ENCODE measurements at places on chromosomes 5 and 9. TPM values are rescaled to one million over a fixed set of nuclear protein-coding genes. Genes with fewer than 3 reads are reported as not detected.

C5orf58 gene
- total RNA-seq: not detected

GRCh38 chr9:113998114-113998513, 80.0 kb downstream of the AMBP start:
- peaks cover 4% of the 10 kb centered on the region for H3K36me3 ChIP-seq
- no peak for DNase-seq
- H3K4me3 ChIP-seq: no peak overlapping the region
- H3K27ac ChIP-seq: no peak overlapping the region
- no peaks in the 10 kb centered on the region for H3K27me3 ChIP-seq

- no peaks in the 10 kb centered on the region for H3K36me3 ChIP-seq
- no peaks in the 10 kb centered on the region for H3K4me1 ChIP-seq
Observed at GRCh38 chr5:139181835-139182452, 16.2 kb downstream of the SIL1 start.

SLC45A2 gene
- total RNA-seq: not detected

DNA sequence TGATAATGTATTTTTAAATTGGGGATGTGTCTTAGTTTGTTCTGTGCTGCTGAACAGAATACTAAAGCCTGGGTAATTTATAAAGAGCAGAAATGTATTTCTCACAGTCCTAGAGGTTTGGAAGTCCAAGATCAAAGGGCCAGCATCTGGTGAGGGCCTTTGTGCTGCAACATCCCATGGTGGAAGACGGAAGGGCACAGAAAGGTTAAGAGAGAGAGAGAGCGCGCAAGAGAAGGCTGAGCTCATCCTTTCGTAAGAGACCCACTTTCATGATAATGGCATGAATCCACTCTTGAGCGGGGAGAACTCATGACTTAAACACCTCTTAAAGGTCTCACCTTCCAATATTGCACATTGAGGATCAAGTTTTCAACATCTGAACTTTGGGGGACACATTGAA, 79.1 kb upstream of the GOLM1 start:
- no peak overlapping the region for H3K4me3 ChIP-seq
- no peaks in the 10 kb centered on the region for H3K4me1 ChIP-seq
- no peaks in the 10 kb centered on the region for H3K27me3 ChIP-seq
- no peaks in the 10 kb centered on the region for H3K36me3 ChIP-seq
- no peak overlapping the region for H3K27ac ChIP-seq
- DNase-seq: no peak

- peak; percentile 54 for DNase-seq
- peak overlapping the region; percentile 73 for H3K4me3 ChIP-seq
- peaks cover 8% of the 10 kb centered on the region for H3K36me3 ChIP-seq
- peaks cover 27% of the 10 kb centered on the region for H3K4me1 ChIP-seq
- no peaks in the 10 kb centered on the region for H3K27me3 ChIP-seq
Observed at GRCh38 chr9:128276574-128277270, 646 bp downstream of the SWI5 start.

SLC34A3 gene
- total RNA-seq: not detected

DNA sequence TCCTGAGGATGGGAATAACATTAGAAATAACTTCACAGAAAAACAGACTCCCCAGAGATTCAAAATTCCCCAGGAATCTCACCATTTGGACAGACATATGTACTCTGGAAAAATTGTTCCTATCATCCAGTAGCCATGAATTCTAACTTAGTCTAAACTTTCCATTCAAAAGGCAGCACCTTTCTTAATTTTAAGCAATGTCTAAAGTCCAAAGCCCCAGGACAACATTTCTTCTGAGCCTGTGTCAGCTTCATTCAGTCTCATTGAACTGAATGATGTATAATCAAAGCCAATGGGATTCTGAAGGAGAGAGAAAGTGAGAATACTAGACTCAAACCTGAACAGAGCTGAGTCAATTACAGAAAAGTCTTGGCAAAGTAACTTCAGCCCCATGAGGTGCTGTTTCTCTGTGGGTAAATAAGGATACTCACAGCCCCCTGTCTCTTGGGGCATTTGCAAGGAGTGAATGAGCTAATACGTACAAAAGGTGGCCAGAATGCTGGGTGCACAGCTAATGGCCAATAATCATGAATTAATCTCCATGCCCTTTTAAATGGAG, 140.6 kb downstream of the SEMA5A start:
- H3K27me3 ChIP-seq: no peaks in the 10 kb centered on the region
- H3K27ac ChIP-seq: no peak overlapping the region
- H3K4me1 ChIP-seq: no peaks in the 10 kb centered on the region
- no peaks in the 10 kb centered on the region for H3K36me3 ChIP-seq

SSNA1 gene
- total RNA-seq: 89.0 TPM

DNA sequence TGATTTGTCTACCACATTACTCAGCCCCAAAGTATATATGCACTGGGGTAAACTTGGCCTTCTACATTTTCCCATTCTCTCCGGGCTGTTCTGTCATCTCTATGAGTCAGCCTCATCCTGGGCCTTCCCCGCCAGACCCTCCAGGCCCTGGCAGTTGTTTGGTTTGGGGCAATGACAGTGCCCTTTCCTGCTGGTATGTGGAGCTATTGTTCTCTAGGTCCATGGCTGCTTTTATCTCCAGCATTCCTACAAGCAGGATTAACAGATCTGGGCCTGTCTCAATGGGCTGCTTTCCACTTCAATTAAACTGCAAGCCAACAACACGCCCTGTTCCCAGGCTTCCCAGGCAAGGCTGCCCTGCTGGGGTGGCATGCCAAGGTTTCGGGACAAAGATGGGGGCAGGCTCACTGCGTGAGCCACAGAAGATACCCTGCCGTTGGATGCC, 136.4 kb downstream of the SLIT3 start:
- no peaks in the 10 kb centered on the region for H3K36me3 ChIP-seq
- H3K27ac ChIP-seq: peak overlapping the region; percentile 59
- H3K4me3 ChIP-seq: no peak overlapping the region
- H3K4me1 ChIP-seq: peaks cover 38% of the 10 kb centered on the region
- peak; percentile 67 for DNase-seq

CLK4 gene
- total RNA-seq: 19.2 TPM

IL9 gene
- total RNA-seq: not detected

CDKN2B gene
- total RNA-seq: 2.3 TPM

SPOCK1 gene
- 404 TPM for total RNA-seq

- no peaks in the 10 kb centered on the region for H3K27me3 ChIP-seq
- H3K4me3 ChIP-seq: no peak overlapping the region
- H3K27ac ChIP-seq: no peak overlapping the region
Observed at GRCh38 chr5:163963881-163964280, 458.5 kb downstream of the MAT2B start.

DNA sequence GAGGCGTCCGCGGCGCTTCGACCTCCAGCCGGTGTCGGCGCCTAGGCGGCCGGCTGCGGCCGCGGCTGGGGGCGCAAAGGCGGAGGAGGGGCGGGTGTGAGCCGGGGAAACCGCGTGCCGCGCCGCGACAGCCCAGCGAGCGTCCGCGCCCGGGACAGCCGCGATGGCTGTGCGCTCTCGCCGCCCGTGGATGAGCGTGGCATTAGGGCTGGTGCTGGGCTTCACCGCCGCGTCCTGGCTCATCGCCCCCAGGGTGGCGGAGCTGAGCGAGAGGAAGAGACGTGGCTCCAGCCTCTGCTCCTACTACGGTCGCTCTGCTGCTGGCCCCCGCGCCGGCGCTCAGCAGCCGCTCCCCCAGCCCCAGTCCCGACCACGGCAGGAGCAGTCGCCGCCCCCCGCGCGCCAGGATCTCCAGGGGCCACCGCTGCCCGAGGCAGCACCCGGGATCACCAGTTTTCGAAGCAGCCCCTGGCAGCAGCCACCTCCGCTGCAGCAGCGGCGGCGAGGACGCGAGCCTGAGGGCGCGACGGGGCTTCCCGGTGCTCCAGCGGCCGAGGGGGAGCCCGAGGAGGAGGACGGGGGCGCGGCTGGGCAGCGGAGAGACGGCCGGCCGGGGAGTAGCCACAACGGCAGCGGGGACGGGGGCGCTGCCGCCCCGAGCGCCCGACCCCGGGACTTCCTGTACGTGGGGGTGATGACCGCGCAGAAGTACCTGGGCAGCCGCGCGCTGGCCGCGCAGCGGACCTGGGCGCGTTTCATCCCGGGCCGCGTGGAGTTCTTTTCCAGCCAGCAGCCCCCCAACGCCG, 605 bp downstream of the CHSY3 start:
- H3K36me3 ChIP-seq: no peaks in the 10 kb centered on the region
- peaks cover 15% of the 10 kb centered on the region for H3K4me1 ChIP-seq
- H3K27me3 ChIP-seq: no peaks in the 10 kb centered on the region
- H3K27ac ChIP-seq: peak overlapping the region; percentile 18
- H3K4me3 ChIP-seq: peak overlapping the region; percentile 89
